ENCODE measurements at places on chromosomes 13 and 19. TPM values are rescaled to one million over a fixed set of nuclear protein-coding genes. Genes with fewer than 3 reads are reported as not detected.

Gene NBEA
- polyA plus RNA-seq = 4.7 TPM

Gene UBE2L5
- polyA plus RNA-seq = not detected

Gene CLDND2
- 6.9 TPM for polyA plus RNA-seq

- no peaks in the 10 kb centered on the region for H3K36me3 ChIP-seq
- DNase-seq = no peak
- no peak overlapping the region for H3K27ac ChIP-seq
- no peaks in the 10 kb centered on the region for H3K4me1 ChIP-seq
- H3K27me3 ChIP-seq = no peaks in the 10 kb centered on the region
Observed at GRCh38 chr13:40520916-40521315, 145.5 kb downstream of the FOXO1 start.

DNA sequence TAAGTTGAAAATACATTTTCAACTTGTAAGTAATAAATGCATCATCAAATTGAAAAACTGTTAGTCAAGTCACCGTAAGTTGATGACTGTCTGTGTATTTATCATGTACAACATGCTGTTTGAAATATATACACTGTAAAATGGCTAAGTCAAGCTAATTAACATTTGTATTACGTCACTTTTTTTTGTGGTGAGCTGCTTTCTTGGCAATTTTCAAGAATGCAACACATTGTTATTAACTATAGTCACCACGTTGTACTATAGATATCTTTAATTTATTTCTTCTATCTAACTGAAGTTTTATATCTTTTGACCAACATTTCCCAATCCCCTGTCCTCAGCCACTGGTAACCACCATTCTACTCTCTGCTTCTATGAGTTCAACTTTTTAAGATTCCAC, 57.0 kb downstream of the RBM26 start:
- no peaks in the 10 kb centered on the region for H3K27me3 ChIP-seq
- H3K36me3 ChIP-seq = peaks cover 26% of the 10 kb centered on the region
- no peak overlapping the region for H3K27ac ChIP-seq
- no peak for DNase-seq
- H3K4me3 ChIP-seq = no peak overlapping the region

GRCh38 chr13:32941368-32941767, 74.9 kb upstream of the KL start:
- no peak overlapping the region for H3K27ac ChIP-seq
- no peaks in the 10 kb centered on the region for H3K27me3 ChIP-seq
- H3K4me1 ChIP-seq = no peaks in the 10 kb centered on the region
- no peak overlapping the region for H3K4me3 ChIP-seq
- H3K36me3 ChIP-seq = no peaks in the 10 kb centered on the region
